Activated naive CD4-positive, alpha-beta T cell treated with anti-CD3 and anti-CD28 coated beads, Interleukin-2, amount 50 U/mL, for 72 hours (primary cell): ENCODE measurements at places on chromosomes 6 and 20. TPM values are rescaled to one million over a fixed set of nuclear protein-coding genes. Genes with fewer than 3 reads are reported as not detected.

SNAI1 gene
- 0.43 TPM for total RNA-seq

MUCL3 gene
- not detected for total RNA-seq

RIPPLY2 gene
- total RNA-seq: not detected

TSPYL4 gene
- 6.1 TPM for total RNA-seq

IL17A gene
- 0.14 TPM for total RNA-seq

ADGRF4 gene
- total RNA-seq: not detected

HLA-DMB gene
- 4.5 TPM for total RNA-seq

DNA sequence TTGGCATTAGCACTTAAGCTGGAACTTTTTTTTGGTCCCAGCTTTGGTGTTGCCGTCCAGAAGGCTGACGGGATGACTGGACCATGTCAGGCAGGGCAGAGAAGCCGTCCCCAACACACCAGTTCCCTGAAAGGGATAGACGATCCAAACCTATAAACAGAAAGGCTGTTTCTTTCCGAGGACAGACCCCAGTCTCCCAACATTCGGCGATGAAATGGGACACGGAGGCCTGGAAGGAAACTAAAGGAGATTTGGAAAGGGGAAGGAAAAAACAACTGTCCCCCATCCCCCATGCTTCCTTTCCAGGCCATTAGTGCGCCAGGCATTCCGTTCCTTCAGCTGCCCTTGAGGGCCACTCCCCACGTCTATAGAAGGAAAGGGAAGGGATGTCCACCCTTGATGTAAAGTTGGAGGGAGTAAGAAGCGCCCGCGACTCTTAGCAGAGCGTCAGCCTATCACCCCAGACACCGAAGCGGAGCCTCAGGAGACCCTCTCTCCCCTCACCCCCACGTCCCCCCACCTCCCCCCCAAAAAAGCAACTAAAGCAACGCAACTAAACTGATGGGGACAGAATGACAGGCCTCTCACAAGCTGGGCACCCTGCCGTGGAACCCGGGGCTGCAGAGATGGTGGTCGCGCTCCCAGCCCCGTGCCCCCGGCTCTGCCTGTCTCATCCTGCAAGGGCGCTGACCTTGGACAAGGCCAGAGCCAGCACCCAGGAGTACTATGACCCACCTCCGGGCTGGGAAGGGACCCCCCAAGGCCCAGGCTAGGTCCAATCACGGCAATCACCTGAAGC, 638 bp downstream of the BLCAP start:
- no peak for DNase-seq

DNA sequence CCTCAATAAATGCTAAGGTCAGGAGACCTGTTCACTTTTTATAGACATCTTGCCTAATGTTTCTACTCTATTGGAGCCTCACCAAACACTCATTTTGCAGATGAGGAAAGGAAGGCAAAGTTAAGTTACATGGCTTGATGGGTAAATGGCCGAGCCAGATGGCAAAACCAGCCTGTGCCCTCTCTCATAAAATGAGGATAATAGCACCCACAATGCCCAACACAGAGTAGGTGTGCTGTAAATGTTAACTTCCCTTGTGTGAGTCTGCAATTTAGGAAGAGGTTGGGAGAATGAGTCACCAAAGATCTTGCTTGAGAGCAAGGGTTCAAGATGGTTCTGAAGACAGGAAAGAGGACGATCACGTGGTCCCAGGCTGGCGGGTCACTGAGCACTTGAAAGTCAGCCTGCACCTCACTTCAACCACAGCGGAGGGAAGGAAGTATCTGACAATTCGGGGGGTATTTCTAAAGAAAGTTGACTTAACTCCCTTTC, 3.3 kb downstream of the KCNK5 start:
- peak; percentile 80 for DNase-seq

GRCh38 chr6:624979-625378, 31.9 kb downstream of the HUS1B start:
- no peak for DNase-seq

DNA sequence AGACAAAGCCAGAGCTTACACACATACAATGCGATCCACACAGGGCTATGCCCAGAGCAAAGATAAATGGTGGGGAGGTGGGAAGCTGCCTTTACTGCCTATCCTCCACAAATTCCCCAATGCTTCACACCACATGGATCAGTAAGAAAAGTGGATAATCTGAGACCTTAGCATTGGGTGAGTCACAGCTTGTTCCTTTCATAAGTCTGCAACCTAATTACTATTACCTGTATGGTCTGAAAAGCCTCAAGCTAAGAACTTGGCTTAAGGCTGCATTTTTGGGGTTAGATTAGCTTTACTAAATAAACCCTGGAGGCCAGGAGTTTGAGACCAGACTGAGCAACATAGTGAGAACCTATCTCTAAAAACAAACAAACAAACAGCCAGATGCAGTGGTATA, 66.0 kb upstream of the BTBD3 start:
- DNase-seq: no peak

- no peak for DNase-seq
Measured at GRCh38 chr6:19848465-19849029, 11.4 kb downstream of the ID4 start.

DNA sequence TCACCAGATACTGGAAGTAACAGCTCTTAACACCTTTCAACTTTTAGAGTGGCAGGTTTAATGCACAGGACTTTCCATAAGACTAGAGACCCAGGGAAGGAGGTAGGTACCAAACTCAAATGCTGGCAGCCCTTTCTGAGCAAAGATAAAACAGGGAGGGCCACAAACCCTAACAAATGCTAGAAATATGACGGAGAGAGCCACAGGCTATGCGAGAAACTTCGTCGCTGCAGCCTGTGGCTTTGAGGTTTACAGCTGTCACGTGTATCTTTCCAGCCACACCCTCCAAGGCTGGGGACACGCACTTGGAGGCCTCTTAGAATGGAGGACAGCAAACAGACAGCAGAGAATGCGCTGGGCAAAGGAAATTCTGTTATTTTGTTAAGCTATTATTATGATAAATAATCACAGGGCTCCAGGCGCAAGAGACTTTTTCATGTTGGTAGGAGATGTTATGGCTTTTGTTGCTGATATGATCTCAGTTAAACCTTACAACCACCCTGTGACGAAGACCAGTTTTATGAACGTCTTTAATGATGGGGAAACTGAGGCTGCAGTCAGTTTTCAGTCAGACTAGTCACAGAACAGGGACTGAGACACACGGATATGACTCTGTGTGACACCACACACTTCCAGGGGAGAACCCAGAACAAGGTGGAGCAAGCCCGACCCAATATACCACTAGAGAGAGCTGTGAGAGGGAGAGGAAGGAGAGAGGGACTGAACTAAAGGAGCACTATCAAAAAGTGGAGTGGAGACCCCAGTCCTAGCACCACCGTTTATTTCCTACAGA, 2.0 kb downstream of the TRAM2 start:
- peak; percentile 39 for DNase-seq

DNA sequence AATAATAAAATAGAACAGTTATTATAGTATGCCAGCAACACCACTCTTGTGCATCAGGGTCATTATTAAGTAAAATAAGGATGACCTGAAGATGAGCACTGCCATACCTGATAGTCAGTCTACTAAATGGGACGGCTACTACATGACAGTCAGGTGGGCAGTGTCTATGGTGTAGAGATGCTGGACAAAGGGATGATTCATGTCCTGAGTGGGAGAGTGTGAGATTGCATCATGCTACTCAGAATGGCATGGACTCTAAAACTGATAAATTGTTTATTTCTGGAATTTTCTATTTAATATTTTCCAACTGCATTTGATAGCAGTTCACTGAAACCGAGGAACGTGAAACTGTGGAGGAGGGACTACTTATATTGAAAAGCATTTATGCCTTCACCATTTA, 38.8 kb downstream of the SNX9 start:
- no peak for DNase-seq

- no peak for DNase-seq
Measured at GRCh38 chr6:138605958-138606357, 106.7 kb upstream of the NHSL1 start.

DNA sequence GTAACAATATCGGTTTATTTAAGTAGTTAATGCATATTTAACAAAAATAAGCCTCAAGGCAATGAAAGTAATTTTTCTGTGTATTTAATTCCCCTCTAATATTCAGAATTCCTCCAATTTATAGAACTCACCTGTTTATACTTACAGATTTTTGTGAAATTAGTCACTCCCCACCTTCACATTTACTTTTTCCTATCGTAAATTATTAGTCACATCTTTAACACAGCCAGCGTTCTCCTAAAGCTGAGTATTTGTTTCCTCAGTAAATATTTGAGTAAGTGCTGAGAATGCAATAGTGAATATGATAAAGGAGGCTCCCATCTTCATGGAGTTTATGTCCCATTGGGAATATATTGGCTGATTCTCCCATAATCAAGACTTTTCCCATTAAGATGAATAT, 88.0 kb downstream of the SYCP2 start:
- no peak for DNase-seq

DNA sequence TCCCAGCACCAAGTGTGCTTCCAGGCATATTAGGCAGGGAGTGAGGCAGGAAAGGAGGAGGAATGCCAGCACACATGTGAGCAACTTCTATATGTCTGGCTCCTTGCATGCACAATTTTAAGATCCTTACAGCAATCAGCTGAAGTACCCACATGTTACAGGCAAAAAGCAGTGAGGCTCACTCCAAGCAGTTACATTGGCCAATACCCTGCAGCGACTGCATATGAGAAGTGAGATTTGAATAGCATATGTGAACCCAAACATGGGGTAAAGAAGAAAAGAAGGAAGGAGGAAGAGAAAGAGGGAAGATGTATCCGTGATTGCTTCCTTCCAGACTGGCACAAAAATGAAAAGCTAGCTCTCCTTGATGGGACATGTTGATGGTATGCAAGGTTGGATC, 193.6 kb downstream of the PTPRT start:
- DNase-seq: no peak

- peak; percentile 78 for DNase-seq
Measured at GRCh38 chr20:4814696-4815252, 93.1 kb downstream of the PRND start.

DNA sequence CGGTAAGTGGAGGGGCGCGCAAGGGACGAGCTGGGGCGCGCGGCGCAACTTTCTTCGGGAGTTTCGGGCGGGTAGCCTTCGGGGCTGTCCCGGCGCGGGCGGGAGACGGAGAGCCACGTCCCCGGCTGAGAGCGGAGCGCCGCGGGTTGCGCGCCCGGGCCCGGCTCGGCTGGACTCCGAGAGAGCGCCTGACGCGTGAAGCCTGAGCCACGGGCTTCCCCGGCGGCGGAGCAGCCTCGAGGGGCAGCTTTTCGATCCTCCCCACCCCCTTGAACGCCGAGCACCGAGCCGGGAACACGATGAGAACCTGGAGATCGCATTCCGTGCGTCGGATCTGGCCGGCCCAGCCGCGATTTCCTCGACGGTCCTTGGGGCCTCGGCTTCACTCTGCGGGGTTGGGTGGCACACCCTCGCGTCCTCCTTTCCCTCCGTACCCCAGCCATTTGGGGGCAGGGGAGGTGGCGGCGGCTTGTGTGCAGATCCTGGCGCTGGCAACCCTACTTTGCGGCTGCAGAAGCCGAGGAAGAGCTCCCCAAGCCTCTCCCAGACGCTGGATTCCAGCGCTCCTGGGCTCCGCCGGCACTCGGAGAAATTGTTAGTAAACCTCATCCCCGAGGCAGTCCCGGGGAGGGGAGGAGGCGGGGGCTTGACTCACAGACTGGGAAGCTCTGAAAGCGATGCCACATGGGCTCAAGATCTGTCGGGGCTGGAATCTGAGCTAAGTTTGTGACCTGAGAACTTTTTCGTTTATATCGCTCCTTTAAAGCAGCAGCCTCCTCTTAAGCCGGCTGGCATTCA, 572 bp downstream of the DSE start:
- peak; percentile 28 for DNase-seq

GRCh38 chr6:12602342-12602741, 114.2 kb upstream of the PHACTR1 start:
- DNase-seq: no peak

GRCh38 chr6:36757206-36757605, 59.6 kb downstream of the RAB44 start:
- DNase-seq: no peak
